Esophagus muscularis mucosa (tissue), 4 donors: ENCODE measurements at places on chromosomes 1 and 21. TPM values are rescaled to one million over a fixed set of nuclear protein-coding genes. Genes with fewer than 3 reads are reported as not detected.
A peak's percentile ranks its signal among the peaks of the same experiment; 100 is the strongest.

Gene TDRD5
- 0.06 TPM for total RNA-seq

Gene CCDC17
- total RNA-seq: 0.66 TPM

DNA sequence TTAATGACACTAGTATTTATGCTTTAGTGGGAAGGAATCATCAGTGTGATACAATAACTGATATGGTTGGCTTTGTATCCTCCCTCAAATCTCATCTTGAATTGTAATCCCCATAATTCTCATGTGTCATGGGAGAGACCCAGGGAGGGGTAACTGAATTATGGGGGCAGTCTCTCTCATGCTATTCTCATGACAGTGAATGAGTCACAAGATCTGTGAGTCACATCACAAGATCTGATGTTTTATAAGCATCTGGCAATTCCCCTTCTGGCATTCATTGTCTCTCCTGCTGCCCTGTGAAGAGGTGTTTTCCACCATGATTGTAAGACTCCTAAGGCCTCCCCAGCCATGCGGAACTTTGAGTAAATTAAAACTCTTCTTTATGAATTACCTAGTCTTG, 1760.3 kb downstream of the NCAM2 start:
- DNase-seq: no peak

DNA sequence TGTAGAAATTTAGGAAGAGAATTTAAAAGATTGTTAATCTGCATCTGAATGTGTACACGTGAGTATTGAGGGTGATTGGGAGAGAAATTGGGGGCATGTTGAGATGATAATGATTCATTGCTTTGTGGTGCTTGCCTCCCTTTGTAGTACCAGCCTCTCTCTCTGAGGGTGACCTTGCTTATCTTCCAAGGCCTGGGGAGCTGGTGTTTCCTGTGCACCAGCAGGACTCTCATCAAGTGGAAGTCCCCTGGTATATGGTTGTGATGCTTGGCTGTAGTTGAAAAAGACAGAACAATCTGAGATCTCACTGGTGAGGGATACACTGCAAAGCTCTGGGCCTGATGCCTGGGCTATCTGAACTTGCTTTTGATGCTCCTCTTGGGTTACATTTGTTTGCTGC, 4.0 kb downstream of the TCHHL1 start:
- DNase-seq: no peak

DNA sequence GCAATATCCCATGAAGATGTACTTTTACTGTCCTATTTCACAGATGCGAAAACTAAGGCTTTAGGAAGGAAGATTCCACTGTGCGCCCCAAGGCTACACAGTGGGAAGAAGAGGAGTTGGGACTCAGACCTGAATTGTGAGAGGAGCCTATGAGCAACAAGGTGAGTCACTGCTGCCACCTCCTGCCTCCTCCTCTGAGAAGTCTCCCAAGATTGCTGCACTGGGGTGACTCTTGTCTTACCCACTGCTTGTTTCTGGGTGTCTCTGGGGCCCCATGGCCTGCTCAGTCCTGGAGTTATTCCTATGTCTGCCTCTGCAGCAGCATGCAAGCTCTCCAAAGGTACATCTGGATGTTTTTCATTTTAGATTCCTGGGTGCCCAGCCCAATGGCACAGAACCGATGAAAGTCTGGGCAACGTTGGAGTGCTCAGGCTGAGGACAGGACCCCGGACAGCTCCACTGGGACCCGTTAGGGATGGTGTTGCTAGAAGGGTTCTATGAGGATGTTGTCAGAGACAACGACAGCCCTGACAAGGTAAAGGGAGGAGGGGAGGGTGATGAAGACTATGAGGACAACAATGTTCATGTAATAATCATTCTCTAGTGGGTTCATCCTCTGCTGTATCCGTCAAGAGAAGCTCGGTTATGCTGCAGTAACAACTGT, 11.0 kb upstream of the C1QA start:
- no peak for DNase-seq

GRCh38 chr1:212754193-212754592, 37.4 kb downstream of the NSL1 start:
- no peak for DNase-seq

- no peak for DNase-seq
These were observed 110.7 kb downstream of the RYR2 start for GRCh38 chr1:237152506-237153335.

DNA sequence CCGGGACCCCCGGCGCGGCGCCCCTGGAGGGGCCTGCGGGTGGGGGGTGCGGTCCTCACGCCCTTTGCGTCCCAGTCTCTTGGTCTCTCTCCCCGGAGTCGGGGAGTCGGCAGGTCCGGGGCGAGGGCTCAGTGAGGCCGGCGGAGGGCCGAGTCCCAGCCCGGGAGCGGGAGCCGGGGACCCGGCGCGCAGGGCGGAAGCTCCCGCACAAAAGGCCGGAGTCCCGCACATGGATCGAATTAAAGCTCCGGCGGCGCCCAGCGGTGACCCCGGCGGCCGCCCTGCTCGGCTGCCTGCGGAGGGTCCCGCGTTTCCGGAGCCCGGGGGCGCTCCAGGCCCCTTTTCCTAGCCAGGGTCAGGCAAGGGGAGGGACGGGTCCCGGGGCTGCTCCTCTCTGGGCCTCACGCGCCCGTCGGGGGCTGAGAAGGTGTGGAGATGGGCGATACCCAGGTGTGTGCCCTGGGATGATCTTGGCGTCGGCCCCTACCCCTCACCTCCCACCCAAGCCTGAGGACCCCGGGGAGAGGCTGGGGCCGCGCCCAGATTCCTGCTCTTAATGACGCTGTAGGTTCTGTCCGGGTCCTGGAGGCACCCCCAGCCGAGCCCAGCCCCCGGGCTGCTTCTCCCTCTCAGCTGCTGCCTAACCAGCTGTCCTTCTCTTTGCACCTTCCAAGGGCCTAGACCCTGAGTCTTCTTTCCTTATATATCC, 512 bp downstream of the FBLIM1 start:
- DNase-seq: no peak

- DNase-seq: no peak
These were observed 54.4 kb downstream of the MACF1 start for GRCh38 chr1:39258925-39259244.

GRCh38 chr1:114235960-114236359, 82.3 kb upstream of the SYT6 start:
- DNase-seq: peak; percentile 81

DNA sequence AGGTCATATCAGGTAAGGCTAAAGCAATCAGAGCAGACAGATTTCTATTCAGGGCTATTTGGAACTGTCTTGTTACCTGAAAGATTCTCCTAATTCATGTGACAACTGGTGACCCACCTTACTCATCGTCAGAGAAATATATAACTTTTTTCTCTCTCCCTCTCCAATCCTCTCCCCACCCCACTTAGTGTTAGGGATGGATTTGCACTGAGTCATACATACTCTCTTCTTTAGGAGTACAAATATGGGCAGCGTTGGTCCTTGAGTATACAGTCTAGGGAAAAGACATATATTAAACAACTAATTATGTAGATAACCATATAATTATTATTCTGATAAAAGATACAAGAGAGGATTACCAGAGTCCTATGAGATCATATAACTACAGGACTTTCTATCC, 246.3 kb downstream of the HHIPL2 start:
- no peak for DNase-seq

DNA sequence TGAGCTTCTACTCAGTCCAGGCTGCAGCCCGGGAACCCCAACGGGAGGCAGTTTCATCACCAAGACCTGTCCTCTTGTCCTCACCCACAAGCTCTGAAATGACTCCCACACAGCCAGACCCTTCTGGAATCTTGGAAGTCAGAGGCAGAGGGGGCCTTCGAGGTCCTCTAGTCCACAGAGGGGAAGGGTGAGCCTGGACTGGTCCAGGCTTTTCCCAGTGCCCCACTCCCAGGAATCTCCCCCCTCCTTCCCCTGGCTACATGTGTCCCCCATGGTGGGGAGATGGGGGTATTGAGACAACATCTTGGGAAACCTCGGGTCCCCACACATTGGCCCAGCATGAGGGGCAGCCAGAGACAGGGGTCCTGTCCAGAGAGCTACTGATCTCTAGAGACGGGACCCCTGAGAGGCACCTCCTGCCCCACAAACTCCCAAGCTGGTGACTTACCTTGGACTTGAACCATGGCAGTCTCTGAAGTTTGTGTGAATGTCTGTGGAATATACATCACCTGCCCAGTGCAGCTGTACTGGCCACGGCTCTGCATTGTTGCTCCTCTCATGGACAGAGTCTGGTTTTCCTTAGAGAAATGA, 19.4 kb upstream of the SLAMF9 start:
- DNase-seq: no peak

DNA sequence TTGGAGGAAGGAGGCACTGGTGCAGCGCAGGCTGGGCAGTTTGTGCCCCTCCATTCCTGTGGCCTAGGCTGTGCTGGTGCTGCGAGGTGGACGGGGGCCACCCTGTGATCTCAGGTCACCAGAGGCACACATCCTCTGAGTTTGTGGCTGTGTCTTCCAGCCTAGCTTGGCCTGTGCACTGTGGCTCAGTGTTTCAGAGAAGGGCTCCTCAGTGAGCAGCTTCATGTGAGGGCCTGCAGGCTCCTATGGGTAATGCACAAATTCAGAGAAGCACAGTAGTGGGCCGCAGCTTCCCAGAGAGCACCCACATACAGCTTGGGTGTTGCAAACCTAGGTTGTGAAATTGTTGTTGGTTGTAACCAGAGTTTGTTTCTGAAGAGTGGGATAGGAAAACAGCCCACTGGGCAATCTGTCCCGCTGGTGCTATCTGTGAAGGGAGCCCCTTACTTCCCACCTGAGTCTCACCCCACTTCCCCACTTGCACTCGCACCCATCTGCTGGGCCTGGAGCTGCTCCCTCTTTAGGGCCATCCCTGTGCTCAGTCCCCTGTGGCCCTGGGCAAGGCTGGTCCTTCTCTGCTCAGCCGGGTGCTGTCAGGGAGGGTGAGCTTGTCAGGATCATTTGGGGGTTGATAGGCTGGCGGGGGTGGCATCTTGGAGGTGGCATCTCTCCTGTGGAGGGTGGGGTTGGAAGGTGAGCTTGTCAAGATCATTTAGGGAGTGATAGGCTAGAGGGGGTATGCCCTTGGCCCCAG, 30.2 kb downstream of the SNAP47 start:
- DNase-seq: no peak

DNA sequence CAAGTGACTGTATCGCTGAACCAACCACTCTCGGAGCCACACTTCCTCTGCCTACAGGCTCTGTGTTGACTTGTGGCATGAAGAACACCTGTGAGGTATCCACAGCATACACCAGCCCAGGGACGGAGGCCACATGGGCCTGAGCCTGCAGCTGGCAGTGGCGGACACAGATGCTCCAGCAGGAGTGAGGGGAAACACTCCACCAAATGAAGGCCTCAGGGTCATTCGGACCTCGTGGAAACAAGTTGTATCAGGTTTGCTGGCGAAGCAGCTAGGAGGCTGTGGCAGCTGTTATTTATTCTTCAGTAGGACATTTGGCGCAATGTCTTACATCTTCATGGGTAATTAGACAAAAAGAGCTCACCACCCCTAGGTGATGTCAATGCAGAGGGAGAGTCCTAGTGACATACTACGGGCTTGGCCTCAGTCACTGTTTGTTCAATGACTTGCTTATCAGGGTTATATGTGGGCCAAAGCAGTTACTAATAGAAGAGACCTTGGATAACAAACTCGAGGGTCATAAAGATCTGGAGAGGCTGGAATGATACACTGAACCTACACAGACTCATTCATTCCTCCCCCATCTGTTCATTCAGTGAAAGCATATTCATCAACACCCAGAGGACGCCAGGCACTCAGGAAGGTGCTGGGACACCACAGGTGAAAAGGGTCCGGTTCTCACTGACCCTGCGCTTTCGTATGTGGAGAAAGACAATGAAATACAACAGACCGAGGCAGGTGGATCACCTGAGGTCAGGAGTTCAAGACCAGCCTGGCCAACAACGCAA, 11.6 kb upstream of the ETS2 start:
- no peak for DNase-seq

DNA sequence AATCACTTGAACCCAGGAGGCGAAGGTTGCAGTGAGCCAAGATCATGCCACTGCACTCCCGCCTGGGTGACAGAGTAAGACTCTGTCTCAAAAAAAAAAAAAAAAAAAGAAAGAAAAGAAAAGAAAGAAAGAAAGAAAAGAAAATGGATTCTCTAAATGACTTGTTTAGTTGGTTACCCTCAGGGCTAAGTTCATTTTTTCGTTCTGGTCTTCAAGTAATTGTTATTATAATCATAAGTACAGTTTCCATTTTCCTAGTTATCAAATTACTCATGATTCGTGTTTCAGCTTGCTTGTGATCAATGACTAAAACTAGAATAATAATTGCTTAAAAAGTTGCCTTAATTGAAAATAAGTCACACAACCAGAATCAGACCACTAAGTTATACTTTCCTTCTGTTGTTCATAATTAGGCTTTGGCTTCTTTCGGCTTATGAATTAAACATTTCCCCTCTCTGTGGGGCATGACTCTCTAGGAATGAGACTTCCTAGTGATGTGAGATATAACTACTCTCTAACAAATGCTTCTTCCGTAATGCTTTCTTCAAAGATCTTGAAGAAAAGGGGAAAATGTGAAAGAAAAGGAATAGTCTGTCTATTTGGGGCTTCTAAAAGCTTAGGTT, 9.6 kb upstream of the RLF start:
- DNase-seq: no peak

DNA sequence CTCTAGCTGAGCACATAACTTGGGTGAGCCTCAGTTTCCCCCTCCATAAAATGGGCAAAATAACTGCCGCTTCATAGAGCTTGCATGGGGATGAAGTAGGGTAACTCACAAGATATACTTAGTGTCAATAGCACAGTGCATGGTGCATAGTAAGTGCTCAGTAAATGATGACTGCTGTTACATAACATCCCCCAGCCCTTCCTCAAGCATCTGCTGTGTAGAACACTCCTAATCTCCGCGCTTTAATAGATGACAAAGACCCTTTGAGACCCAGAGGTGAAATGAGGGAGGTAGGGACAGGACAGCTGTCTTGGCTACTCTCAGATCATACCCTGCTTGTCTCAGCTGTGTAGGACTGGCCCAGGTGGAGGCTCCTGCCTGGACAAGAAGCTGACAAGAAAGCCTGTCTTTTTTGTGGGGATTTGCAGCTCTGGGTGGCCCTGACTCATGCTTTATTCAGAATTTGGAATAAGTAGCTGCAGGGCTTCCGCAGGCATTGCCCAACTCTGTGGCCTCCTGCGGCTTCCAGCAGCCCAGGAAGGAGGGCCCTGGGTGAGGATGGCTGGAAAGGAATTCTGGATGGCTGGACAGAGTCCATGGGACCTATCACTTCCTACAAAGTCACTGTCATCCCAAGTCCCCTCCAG, 20.7 kb upstream of the PADI4 start:
- DNase-seq: no peak

DNA sequence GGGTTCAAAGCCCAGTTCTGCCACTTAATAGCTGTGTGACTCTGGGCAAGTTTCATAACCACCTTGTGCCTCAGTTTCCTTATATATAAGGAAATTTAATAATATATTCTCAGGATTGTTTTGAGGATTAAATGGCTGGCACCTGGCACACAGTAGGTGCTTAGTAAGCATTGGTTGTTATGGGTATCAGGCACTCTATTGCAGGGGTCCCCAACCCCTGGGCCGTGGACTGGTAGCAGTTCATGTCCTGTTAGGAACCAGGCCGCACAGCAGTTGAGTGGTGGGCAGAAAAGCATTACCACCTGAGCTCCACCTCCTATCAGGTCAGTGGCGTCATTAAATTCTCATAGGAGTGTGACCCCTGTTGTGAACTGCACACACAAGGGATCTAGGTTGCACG, 18.5 kb downstream of the PARS2 start:
- DNase-seq: no peak

GRCh38 chr1:107451715-107452114, 310.9 kb downstream of the NTNG1 start:
- no peak for DNase-seq
